T-helper 9 cell (primary cell): ENCODE measurements at places on chromosomes 3 and 15.

DNA sequence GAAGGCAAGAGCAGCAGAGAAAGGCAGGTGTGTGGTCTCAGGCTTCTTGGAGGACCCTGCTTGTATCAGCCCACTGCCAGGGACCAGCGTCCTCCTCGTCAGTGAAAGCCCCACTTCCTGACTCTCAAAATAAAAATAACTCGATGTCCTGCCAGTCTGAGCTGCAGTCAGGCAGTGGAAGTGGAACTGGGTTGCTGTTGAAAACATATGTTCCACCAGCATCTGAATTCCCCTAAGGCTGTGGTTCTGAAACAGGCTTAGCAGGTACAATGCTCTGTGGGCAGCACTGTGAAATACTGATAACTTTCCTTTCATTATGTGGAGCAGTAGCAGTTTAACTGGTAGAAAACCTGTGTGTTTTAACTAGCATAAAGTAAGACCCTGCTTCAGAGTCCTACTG is 121.6 kb upstream of the EIF1B start:
- no peak for DNase-seq

- DNase-seq = no peak
Observed at GRCh38 chr3:153052096-153052460, 109.9 kb upstream of the RAP2B start.

DNA sequence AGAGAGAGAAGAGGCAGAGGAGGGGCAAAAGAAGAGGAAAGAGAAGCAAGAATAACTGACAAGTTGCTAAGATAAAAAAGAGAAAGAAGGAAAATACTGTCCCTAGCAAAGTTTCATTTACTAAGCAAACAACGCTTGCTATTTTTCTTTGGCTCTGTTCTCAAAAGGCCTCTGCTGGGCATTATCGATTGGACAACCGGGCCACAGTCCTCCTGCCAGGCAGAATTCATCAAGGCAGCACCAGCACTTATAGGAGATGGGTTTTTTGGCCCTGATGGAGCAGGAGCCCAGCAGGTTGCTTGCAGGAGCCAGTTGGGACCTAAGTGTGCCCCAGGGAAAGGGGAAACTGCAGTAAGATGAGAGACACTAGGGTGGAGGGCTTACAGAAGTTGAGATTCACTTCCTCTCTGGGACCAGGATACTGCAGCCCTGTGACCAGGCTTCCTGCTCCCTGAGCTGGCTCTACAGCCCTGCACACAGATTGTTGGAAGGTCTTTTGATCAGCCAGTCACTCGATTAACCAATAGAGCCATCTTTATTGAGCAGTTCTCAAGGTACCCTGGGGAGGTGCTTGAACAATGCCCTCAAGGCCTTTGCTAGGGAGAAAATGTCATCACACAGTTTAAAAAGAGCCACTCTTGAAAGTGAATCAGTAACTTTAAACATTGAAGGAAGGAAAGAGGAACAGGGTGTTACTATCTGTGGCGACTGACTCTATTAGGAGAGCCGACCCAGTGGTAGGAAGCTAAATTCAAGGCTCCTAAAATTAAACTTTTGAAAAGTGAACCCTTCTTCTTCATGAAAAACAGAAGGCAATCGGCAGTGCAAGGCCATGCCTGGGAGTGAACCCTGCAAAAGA is 28.8 kb upstream of the GLCE start:
- no peak for DNase-seq

- no peak for DNase-seq
Observed at GRCh38 chr15:54097019-54097418, 118.8 kb downstream of the UNC13C start.

- DNase-seq = no peak
Observed at GRCh38 chr3:15099364-15100098, 583 bp upstream of the RBSN start.

DNA sequence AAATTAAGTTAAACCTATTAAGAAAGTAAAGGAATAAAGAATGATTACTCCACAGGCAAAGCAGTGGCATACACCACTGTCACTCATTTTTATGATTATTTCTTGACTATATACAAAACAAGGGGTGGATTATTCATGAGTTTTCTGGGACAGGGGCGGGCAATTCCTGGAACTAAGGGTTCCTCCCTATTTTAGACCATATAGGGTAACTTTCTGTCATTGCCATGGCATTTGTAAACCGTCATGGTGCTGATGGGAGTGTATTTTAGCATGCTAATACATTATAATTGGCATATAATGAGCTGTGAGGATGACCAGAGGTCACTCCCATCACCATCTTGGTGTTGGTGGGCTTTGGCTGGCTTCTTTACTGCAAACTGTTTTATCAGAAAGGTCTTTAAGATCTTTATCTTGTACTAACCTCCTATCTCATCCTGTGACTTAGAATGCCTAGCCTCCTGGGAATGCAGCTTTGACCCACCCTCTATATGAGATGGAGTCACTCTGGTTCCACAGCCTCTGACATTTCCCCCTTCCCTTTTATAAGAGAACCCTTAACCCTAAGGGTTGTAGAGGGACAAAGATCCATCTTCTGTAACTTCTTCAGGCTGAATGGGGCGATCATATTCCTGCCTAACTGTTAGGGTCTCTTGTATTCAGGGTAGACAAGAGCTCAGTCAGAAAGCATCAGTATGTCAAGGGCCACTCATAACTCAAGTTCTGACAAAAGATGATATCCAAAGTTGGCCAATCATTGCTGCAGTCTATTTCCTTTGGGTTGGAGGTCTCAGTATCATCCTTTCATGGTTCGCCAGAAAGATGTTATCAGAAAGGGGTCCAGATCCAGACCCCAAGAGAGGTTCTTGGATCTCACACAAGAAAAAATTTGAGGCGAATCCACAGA is 79.5 kb upstream of the LIPC start:
- no peak for DNase-seq

DNA sequence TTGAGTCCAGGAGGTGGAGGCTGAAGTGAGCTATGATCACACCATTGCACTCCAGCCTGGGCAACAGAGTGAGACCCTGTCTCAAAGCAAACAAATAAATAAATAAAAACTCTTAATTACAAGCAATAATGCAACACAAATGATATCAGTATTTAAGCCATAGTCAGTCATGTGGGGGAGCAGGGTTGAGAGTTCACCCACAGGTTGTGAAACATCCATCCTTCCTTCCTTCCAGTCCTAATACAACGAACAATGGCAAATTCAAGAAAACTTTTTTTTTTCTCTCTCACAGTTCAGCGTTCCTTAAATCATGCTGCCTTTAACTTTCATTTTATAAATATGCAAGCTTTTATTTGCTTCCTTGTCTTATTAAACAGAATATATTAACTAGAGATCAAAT is 24.1 kb downstream of the ZNF592 start:
- no peak for DNase-seq

GRCh38 chr15:66394472-66394871 is 7.8 kb downstream of the MAP2K1 start:
- DNase-seq = no peak

GRCh38 chr3:11508346-11509172 is 135.2 kb downstream of the VGLL4 start:
- no peak for DNase-seq

DNA sequence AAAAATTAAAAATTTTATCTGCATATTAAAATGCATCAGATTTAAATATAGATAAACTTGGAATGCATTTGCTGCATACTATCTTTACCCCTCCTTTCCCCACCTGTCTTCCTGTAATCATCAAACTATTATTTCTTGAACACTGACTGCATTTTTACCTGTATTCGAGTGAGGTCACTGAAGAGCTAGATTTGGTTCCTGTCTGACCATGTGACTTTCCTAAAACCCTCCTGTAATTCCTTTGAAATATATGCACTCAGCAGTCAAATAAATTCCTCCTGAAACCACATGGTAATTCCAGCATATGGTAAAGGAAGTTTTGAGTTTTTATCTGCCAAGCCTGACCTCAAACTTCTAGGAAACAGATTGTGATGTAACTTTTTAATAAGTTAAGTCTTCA is 445.6 kb upstream of the FRG2C start:
- DNase-seq = no peak

- no peak for DNase-seq
Observed at GRCh38 chr15:69743091-69743490, 290.5 kb downstream of the RPLP1 start.

- no peak for DNase-seq
Observed at GRCh38 chr3:13874891-13875290, 5.0 kb downstream of the WNT7A start.

GRCh38 chr3:113285226-113285625 is 73.9 kb downstream of the BOC start:
- no peak for DNase-seq

- DNase-seq = no peak
Observed at GRCh38 chr3:3086239-3086638, 23.9 kb downstream of the IL5RA start.

DNA sequence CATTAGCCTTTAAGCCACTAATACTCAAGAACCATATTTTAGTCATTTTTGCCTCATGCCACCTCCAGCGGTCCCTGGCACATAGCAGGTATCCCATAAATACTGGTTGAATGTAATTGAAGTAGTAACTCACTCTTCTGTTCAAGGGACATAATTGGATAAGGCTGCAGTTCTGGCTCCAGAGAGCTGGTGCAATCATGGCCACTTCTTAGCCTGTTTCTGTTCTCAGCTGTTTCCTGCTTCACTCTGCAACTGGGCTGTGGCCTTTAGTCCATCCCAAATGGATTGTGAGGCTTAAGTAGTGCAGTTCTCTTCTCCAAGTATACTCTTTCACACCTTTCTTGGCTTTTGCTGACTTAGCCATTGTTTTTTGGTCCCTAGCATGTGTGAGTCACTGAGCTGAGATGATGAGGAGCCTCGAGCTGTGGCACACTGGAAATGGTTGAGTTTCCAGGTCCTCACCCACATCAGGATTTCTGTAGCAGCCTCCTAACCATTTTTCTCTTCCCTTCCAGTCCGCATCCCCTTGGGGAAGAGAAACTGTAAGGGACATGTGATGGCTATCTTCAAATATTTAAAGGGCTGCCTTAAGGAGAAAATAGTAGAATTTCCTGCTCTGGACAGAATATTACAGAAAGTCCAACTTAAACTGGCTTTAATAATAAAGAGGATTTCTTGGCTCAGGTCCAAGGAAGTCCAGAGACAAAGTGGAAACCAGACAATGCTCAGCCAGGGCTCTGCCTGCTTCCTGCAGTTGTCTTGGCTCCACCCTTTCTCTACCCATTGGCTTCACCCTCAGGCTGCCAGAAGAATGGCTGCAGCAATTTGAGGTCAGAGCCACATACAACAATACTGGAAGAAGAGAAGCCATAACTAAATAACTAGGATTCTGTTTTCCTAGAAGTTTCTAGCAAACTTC is 305.4 kb upstream of the ROPN1 start:
- DNase-seq = no peak

GRCh38 chr3:98952404-98952803 is 50.9 kb upstream of the DCBLD2 start:
- DNase-seq = no peak

- DNase-seq = no peak
Observed at GRCh38 chr15:29432191-29433049, 162.8 kb upstream of the NSMCE3 start.

GRCh38 chr15:50046159-50046558 is 72.9 kb downstream of the ATP8B4 start:
- DNase-seq = no peak

GRCh38 chr3:62940771-62941563 is 65.8 kb upstream of the CADPS start:
- no peak for DNase-seq

DNA sequence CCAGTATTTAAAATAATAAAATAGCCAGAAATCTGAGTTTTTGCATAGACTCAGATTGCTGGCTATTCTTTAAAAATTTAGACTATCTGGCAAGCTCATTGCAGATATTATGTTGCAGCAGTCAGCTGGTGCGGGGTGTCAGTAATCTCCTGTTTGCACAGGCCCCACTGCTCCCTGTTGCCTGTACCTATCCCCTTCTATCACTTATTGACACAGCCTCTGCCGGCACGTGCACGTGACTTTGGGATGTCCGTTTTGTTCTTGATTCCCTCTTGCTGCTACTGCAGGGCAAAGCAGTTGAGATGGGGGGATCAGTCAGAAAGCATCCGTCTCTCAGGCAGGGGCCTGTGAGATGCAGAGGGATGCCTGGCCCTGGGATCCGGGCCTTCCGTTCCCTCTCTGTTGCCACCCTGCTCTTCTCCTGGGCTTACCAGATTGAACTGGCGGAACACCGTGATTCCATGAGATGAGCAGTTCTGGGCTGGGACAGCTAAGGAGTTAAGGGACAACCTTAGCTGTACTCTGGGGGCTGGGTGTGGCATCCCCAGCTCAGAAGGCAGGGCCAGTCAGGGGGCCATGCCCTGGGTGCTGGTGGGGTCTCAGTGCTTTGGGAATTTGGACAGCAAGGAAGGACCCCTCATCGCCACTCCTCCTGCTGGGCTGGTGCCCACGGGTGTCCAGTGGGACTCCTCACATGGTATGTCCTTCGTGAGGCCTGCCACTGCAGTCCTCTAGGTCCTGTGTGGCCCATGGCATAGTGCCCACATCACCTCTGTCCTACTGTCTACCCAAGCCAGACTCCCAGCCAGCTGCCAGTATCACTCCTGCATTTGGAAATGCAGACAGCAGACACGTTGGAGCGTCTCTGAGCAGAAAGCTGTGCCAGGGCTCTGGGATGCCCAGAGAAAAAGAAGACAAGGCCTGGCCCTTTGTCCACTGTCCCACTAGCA is 11.8 kb downstream of the MRAS start:
- DNase-seq = no peak

DNA sequence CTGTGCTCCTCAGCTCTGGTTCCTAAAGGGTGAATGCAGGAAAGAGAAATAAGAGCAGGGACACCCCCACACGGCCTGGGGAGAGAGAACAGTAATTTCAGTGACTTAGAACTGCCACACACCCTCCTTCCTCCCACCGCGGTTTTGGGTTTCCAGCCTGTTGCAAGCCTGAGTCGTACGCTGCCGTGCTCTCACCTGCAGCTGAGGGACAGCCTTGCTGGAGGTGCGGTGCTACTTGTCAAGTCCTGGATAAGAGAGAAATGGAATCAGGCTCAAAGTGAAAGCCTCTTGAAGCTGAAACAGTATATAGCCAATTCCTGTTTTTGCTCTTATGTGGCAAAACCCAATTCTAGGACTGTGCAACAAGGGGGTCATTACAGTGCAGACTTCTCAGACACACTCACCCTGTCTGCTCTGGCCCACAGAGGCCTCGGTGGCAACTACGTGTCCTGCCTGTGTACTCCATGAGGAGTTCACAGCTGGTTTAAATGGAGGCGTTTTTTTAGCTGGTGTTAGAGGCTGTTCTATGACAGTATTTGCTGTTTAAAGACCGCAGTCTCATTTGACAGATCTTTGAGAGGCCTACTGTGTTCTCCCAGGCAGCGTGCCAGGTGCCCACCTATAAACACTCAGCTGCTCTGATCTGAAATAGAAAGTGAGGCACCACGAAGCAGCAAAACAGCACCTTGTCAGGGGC is 42.9 kb downstream of the TBC1D2B start:
- peak; percentile 70 for DNase-seq

DNA sequence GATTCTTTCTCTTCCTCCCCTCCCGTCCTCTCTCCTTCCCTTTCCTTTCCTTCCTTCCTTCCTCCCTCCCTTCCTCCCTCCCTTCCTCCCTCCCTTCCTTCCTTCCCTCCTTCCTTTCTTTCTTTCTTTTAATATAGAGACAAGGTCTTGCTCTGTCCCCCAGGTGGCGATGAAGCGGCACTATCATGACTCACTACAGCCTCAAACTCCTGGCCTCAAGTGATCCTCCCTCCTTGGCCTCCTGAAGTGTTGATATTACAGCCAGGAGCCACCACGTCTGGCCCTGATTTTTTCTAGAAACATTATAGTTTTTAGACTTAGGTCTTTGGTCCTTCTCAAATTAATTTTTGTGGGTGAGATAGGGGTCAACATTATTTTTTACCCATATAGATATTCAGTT is 15.5 kb downstream of the GRM2 start:
- no peak for DNase-seq
